ENCODE measurements at places on chromosomes 1 and 21. TPM values are rescaled to one million over a fixed set of nuclear protein-coding genes. Genes with fewer than 3 reads are reported as not detected.

Gene TSSK3
- 1.0 TPM for total RNA-seq

Gene TACSTD2
- not detected for total RNA-seq

Gene MYBPH
- not detected for total RNA-seq

Gene FCAMR
- total RNA-seq, result not detected

- H3K27ac ChIP-seq, result no peak overlapping the region
- DNase-seq, result peak; percentile 11
- H3K4me1 ChIP-seq, result no peaks in the 10 kb centered on the region
- H3K4me3 ChIP-seq, result no peak overlapping the region
- peaks cover 12% of the 10 kb centered on the region for H3K27me3 ChIP-seq
These were observed 18.4 kb upstream of the COL6A2 start for GRCh38 chr21:46079352-46080170.

DNA sequence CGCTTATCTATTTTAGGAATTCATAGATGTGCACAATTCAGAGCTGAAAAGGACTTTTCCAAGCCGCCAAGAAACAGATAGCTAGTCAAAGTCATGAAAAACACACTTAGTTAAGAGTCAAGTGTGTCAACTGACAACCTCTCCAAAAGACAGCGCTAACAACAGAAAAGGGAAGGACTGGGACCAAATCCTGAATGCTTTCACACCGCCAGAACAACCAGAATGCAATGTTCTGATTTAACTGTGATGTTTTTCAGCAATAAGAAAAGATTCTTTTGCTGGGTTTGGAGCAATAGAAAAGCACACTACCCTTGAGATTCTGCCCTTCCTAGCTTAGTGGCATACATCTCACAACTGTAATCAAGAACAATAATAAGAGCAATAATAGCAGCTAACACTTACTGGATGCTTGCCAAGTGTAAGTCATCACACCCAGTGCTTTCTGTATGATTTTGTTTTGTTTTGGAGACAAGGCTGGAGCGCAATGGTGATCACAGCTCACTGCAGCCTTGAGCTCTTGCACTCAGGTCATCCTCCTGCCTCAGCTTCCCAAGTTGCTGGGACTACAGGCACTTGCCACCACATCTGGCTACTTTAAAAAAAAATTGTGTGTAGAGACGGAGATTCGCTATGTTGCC, 33.9 kb upstream of the SDC3 start:
- H3K27me3 ChIP-seq, result no peaks in the 10 kb centered on the region
- H3K36me3 ChIP-seq, result peaks cover 55% of the 10 kb centered on the region
- no peak overlapping the region for H3K27ac ChIP-seq

DNA sequence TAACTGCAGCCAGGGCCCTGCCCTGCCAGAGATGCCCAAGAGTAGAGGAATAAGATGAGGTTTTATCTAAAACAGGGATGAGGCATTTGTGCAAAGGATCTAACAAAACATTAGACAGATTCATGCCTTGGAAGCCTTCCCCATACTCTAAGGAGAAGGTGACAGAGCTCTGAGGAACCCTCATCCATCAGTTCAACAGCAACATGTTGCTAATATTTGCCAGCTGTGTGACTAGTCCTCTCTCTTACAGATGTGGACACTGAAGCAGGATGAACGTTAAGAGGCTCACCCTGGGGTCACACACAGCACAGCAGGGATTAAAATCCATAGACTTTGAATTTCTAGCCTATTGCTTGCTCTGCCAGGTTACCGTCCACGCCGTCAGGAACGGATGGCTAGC, 99.0 kb downstream of the ZBTB18 start:
- H3K4me1 ChIP-seq, result no peaks in the 10 kb centered on the region
- no peak overlapping the region for H3K27ac ChIP-seq
- DNase-seq, result no peak
- no peaks in the 10 kb centered on the region for H3K27me3 ChIP-seq
- H3K4me3 ChIP-seq, result no peak overlapping the region

GRCh38 chr1:29883986-29884385, 647.7 kb downstream of the PTPRU start:
- no peak overlapping the region for H3K4me3 ChIP-seq
- H3K27ac ChIP-seq, result no peak overlapping the region
- H3K36me3 ChIP-seq, result no peaks in the 10 kb centered on the region

GRCh38 chr21:44762221-44763049, 39.2 kb downstream of the UBE2G2 start:
- no peaks in the 10 kb centered on the region for H3K36me3 ChIP-seq
- no peak overlapping the region for H3K27ac ChIP-seq
- no peaks in the 10 kb centered on the region for H3K27me3 ChIP-seq
- no peak overlapping the region for H3K4me3 ChIP-seq
- DNase-seq, result no peak
